CD4-positive, alpha-beta T cell (primary cell): ENCODE measurements at places on chromosomes 3 and 15. TPM values are rescaled to one million over a fixed set of nuclear protein-coding genes. Genes with fewer than 3 reads are reported as not detected.

- DNase-seq: no peak
- no peak overlapping the region for H3K27ac ChIP-seq
- H3K27me3 ChIP-seq: no peaks in the 10 kb centered on the region
- H3K4me3 ChIP-seq: no peak overlapping the region
- no peaks in the 10 kb centered on the region for H3K36me3 ChIP-seq
These were observed 124.6 kb upstream of the LYSMD4 start for GRCh38 chr15:99857836-99858235.

DNA sequence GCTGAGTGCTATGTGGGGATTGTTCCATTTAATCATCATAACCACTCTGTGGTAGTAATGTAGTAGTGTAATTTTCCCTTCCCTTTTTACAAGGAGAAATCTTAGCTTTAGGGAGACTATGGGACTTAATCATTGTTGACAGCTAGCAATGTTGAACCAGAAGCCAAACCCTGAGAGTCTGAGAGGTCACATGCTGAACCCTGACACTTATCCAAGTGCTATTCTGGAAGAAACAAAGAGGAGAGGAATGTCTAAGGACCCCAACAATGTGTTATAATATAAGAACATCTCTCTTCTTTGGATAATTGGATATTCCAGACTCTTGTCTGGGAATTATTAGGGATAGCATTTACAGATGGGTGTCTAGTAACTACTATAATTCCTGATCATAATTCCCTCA, 58.4 kb downstream of the GAP43 start:
- H3K4me1 ChIP-seq: no peaks in the 10 kb centered on the region
- H3K27me3 ChIP-seq: peaks cover 5% of the 10 kb centered on the region
- no peak overlapping the region for H3K4me3 ChIP-seq
- no peak overlapping the region for H3K27ac ChIP-seq

- peaks cover 13% of the 10 kb centered on the region for H3K4me1 ChIP-seq
- H3K4me3 ChIP-seq: no peak overlapping the region
- H3K27me3 ChIP-seq: no peaks in the 10 kb centered on the region
- H3K27ac ChIP-seq: no peak overlapping the region
- H3K36me3 ChIP-seq: peaks cover 7% of the 10 kb centered on the region
These were observed 46.9 kb downstream of the RAB11A start for GRCh38 chr15:65916041-65916663.

DNA sequence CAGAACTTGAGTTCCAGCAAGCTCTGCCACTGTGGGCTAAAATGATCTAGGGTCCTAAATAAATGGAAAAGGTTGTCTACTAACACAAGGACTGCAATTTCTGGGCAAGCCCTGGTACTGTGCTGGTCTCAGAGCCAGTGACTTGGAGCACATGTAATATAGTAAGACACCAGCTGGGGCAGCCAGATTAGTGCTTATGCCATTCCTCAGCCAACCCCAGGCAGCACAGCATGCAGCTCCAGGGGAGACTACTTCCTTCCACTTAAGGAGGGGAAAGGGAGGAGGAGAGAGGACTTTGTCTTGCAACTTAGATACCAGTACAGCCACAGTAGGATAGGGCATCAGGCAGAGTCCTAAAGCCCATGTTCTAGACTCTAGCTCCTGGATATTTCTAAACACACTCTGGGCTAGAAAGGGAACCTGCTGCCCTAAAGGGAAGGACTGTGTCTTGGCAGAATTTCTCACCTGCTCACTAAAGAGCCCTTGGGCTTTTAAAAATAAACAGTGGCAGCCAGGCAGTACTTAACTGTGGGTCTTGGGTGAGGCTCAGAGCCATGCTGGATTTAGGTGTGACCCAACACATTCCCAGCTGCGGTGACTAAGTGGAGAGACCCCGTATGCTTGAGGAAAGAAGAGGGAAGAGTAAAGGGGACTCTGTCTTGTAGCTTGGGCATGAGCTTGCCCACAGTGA, 223.7 kb upstream of the BCHE start:
- H3K27me3 ChIP-seq: no peaks in the 10 kb centered on the region
- H3K4me1 ChIP-seq: no peaks in the 10 kb centered on the region
- H3K36me3 ChIP-seq: no peaks in the 10 kb centered on the region

DNA sequence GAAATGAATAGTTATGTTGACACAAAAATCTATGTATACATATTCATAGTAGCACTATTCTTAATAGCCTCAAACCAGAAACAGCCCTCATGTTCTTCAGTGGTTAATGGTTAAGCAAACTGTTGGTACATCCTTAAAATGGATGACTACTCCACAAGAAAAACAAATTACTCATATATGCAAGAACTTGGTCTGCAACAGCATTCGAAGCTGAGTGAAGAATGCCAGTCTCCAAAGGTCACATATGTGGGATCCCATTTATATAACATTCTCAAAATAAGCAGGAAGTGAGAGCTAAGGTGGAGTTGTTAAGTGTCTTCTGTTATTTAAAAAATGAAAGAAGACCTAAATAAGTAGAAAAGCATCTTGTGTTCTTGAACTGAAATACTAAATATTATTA, 365.7 kb downstream of the GABRG3 start:
- no peak overlapping the region for H3K27ac ChIP-seq
- H3K36me3 ChIP-seq: no peaks in the 10 kb centered on the region
- H3K4me1 ChIP-seq: no peaks in the 10 kb centered on the region
- H3K4me3 ChIP-seq: no peak overlapping the region
- H3K27me3 ChIP-seq: no peaks in the 10 kb centered on the region
- no peak for DNase-seq

SGO1 gene
- total RNA-seq: not detected
